ENCODE measurements at places on chromosomes 5 and 9.

- DNase-seq: no peak
These were observed 475.3 kb upstream of the TRPC7 start for GRCh38 chr5:136840601-136841000.

GRCh38 chr5:127163750-127164149, 90.4 kb upstream of the C5orf63 start:
- DNase-seq: no peak

DNA sequence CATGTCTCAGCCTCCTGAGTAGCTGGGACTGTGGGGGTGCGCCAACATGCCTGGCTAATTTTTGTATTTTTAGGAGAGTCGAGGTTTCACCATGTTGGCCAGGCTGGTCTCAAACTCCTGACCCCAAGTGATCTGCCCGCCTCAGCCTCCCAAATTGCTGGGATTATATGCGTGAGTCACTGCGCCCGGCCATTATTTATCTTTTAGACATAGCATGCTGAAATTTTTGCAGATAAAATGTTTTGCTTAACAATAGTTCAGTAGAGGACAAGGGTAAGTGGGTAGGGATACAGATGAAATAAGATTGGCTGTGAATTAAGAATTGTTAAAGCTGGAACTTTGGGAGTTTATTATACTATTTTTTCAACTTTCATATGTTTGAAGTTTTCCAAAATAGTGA, 150.8 kb upstream of the GRHPR start:
- DNase-seq: no peak

- no peak for DNase-seq
These were observed 340 bp downstream of the ELAVL2 start for GRCh38 chr9:23825700-23826099.

- no peak for DNase-seq
These were observed 167.0 kb downstream of the CAAP1 start for GRCh38 chr9:26725573-26725972.

GRCh38 chr5:10750909-10751308, 10.1 kb downstream of the DAP start:
- no peak for DNase-seq

DNA sequence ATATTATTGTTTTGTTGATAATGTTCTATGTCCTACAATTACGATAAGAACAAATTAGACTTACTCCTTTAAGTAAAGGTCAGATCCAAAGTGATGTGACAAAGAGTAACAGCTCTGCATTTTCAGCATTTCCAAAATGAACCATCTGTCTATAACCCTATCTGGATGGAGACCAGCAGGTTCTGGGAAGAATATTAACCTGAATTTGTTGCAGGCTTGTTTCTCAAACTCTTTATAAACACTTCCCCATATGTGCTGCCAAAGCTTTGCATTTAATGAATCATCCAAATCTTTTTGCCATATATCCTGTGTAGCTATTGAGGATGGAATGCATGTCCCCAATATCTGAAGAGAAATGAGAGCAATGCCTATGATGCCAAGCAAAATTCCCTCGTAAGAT, 198.9 kb upstream of the SLC27A6 start:
- DNase-seq: no peak

GRCh38 chr5:16457451-16457850, 8.1 kb downstream of the ZNF622 start:
- no peak for DNase-seq

- DNase-seq: peak; percentile 17
These were observed 54.5 kb upstream of the FST start for GRCh38 chr5:53425687-53426511.

DNA sequence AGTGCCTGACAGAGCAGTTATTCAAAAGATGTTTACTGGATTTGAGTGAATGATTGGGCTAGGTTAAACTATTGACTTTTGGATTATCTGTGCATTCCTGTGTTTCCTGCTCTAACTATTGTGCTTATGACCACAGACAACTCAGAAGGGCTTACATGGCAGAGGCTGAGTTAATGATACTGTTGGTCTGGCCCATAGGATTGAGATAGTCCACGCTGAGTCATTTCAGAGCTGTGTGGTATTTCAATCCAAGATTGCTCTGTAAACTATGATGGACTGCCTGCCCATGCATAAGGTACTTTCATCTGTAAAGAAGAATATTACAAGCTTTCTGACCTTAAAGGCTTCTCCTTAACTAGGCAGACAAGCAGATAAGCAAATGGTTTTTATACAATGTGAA, 49.1 kb upstream of the SLIT3 start:
- DNase-seq: no peak

DNA sequence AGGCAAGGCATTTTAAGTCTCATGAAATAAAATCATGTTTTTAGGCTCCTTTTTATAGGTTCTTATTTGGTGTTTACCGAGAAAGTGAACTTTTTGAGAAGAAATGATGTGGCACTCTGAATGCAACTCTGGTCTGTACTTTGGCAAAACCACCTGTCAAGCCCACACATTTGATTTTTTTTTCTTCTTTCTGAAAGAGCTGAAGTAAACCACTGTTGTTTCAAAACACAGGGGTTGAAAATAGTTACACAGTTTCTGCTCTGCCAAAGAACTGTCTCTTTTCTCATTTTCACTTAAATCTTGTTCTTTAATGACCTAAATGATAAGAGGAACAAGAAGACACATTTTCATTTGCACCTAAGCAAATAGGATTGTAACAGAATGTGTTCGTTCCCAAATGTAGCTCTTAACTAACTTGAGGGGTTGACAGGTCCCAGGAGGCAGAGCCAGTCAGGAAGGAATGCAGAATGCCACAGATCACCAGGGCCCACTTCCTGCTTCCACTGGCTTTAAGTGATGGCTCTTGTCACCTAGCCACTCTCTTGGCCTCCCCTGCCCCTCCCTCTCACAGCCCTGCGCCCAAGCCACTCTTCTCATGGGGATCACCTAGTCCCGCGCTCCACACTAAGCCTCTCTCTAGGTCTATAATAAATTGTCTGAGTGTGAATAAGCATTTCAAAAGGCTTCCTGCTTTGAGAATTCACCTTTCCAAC, 47.3 kb downstream of the MED27 start:
- DNase-seq: no peak

DNA sequence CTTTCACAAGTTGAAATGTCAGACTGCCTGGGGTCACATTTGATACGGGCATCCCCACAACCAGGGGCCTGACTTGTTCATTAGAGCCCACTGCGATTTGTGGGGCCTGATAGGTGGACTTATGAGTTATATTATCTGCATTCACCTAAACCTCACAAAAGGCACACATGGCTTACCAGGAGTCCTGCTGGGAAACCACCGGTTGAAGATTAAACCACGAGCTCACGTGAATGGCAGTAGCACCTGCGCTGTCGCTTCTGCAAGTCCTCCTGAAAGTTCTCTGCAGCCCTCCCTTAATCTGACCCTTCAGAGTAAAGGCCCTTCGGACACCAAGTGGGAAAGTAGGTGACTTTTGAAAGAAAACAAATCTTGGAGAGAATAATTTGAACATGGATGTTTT, 68.9 kb downstream of the PPIC start:
- no peak for DNase-seq

- DNase-seq: no peak
These were observed 75.7 kb upstream of the SMIM23 start for GRCh38 chr5:171709930-171710329.

DNA sequence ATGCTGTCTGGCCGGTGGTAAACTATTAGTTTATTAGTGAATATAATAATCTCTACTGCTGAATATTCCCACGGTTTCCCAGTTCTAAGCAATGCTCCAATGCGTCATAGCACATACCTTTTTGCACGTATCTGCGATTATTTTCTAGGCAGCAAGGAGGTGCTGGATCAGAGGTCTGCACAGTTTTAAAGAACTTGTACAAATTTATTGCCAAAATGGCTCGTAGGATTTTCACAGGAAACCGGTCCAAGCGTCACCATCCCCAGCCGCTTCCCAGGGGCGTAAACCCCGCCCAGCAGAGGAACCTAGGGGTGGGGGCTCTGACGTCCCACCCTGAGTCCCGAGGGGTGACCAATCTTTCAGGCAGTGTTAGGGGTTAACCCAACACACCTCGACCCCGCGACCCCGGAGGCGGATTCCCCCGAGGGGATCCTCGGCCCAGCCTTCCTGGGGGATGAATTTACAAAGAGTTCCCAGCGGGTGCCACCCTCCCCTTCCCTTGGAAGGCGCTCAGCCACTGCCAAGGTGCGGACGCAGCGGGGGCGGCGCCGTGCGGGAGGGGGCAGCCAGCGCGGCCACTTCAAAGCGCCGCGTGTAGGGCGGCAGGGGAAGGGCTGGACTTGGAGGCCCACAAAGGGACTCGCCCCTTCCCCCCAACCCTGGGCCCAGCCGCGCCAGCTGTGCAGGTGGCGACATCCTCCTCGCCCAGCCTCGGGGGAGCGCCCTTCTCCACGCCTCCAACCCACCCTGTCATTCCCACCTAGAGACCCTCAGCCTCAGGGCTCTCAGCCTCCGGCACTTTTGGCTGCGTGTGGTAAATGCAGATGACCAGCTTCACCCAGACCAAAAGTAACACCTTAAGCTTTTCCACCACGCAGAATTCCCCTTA, 43.5 kb upstream of the TCF7 start:
- peak; percentile 41 for DNase-seq
